ENCODE measurements at places on chromosomes 2 and 18. TPM values are rescaled to one million over a fixed set of nuclear protein-coding genes. Genes with fewer than 3 reads are reported as not detected.

The CTAGE1 gene
- total RNA-seq: 0.11 TPM

The TDRD15 gene
- not detected for total RNA-seq

The MC4R gene
- total RNA-seq: not detected

- no peak overlapping the region for H3K27ac ChIP-seq
- DNase-seq: no peak
- H3K27me3 ChIP-seq: peaks cover 5% of the 10 kb centered on the region
- no peak overlapping the region for H3K4me3 ChIP-seq
These were observed 78.4 kb downstream of the ARHGEF4 start for GRCh38 chr2:130915149-130915548.

Data from SJSA1 (cell line).